Iris pigment epithelial cell (primary cell): ENCODE measurements at places on chromosomes 12 and 14.

GRCh38 chr12:106273491-106273890 lies 25.7 kb upstream of the CKAP4 start:
- DNase-seq: no peak

DNA sequence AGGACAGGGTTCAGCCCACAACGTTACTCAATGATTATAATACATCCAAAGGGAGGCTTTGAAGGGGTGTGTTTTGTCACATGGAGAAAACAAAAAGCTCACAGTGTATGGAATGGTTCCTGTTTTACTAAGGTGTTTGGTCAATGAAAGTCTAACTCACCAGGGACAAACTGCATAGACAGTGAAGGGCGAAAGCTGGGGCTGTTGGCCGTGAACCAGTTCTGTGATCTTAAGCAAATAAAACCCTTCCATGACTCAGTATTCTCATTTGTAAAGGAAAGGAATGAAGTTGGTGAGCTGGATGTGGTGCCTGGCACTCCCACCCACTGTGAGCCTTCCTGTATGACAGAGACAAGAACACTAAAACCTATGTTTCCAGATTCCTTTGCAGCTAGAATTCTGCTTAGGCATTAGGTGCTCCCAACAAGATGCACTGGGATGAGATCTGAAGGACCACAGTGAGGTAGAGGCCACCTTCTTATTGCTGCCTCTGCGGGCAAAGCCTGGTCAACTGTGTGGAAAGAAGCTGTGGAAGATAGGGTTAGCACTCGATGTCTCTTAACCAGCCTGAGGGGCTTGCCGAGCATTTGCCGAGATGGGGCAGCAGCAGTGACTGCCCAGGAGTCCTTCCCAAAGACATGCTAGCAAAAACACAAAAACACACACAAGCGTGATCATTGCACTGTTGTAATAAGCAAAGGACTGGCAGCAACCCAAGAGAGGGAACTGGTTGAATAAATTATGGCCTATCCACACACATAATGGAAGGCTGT lies 48.5 kb downstream of the VCPKMT start:
- DNase-seq: peak; percentile 89

GRCh38 chr12:92574051-92574783 lies 128.6 kb upstream of the PLEKHG7 start:
- peak; percentile 52 for DNase-seq

DNA sequence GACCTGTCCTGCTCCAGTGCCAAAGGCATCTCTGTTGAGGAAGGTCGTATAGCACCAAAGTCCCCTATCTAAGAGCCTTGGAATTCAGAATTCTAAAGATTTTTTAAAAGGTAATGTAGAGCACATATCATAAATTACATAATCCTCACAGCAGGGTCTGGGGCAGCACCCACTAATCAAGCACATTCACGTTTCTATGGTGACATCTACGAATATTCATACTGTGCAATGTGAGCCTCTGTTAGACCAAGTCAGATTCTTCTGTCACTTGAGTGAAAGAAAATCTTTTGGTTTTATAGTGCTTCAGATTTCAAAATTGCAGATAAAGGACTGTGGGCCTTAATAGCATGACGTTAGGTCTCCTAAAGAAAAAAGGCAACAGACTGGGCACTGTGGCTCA lies 13.1 kb upstream of the TMEM229B start:
- DNase-seq: no peak

DNA sequence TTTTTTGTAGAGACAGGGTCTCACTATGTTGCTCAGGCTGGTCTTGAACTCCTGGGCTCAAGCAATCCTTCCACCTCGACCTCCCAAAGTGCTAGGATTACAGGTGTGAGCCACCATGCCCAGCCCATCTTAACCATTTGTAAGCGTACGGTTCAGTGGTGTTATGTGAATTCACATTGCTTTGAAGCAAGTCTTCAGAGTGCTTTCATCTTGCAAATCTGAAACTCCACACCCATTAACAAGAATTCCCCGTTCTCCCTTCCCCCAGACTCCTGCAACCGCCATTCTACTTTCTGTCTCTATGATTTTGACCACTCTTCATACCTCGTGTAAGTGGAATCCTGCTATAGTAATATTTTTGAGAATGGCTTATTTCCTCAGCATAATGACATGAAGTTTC lies 24.9 kb upstream of the BICDL1 start:
- no peak for DNase-seq

DNA sequence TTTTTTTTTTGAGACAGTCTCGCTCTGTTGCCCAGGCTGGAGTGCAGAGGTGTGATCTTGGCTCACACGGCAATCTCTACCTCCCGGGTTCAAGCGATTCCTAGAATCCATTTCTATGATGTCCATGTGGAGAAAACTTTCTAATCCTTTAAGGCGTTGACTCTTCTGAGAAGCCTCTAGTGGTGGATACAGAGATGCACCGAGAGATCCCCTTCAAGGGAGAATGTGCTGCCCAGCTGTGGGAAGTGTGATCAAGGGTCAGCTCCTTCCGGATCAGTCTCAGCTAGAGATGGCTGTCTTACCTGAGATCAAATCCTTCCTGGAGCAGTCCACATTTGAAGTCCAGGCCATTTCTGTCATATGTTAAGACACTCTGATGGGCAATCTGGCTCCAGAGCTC lies 92.7 kb upstream of the HECTD1 start:
- DNase-seq: peak; percentile 3

DNA sequence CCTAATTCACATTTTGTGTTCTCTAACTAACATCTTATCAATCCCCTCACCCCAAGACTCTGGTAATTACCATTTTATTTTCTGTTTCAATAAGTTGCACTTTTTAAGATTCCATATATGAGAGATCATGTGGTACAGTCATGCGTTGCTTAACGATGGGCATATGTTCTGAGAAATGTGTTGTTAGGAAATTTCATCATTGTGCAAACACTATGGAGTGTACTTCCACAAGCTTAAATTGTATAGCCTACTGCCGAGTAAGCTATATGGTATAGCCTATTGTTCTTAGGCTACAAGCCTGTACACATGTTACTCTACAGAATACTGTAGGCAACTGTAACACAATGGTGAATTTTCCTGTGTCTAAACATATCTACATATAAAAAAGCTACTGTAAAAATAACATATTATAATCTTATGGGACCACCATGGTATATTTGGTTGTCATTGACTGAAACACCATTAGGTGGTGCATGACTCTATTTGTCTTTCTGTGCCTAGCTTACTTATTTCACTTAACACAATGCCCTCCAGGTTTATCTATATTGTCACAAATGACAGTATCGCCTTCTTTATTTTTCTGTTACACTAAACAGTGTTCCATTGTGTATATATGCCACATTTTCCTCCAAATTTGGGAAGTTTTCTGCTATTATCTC lies 473.4 kb upstream of the LMO3 start:
- no peak for DNase-seq

DNA sequence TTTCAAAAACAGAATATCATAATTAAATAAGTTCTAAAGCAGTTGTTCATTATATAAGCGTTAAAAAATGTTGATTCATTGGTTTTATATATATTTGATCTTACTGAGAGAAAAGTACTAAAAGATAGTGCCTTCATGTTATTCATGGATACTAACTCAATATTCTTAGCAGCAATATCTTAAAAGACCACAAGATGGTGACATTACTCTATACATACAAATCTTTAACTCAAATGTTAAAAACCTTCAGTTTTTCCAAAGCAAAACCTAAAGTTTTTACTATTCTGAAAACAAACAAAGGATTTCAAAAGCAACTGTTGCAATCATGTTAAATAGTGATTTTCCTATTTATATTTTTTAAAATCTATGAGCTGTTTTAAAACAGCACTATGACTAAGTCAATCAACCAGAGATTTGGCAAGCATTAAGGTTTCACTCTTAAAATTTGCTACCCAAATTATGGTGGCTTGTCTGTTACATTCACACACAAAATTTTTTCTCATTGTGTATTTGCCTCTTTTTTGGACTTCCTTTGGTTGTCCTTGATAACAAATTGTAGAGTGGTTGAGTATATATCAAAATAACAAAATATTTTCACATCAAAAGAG lies 50.1 kb upstream of the RERGL start:
- peak; percentile 30 for DNase-seq

DNA sequence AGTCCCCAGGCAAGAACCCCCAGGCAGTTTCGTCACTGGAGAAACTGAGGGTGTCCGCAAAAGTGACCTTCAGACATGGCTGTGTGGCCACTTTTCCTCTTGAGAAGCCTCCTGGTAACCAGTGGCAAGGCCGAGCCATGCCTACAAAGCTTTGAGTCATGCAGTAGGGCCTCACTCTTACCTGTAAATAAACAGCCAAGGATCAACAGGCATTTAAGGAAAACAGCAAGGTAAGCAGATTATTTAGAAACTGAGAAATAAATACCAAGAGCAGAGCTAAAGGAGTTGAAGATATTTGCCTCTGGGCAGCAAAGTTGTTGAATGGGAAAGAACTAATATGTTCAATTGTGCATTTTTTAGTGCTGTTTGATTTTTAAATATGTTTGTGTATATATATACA lies 141.0 kb upstream of the BCL2L14 start:
- no peak for DNase-seq
